Common myeloid progenitor, CD34-positive (primary cell): ENCODE measurements at places on chromosomes 11 and 22.
A peak's percentile ranks its signal among the peaks of the same experiment; 100 is the strongest.

GRCh38 chr11:20397281-20397680, 9.8 kb downstream of the PRMT3 start:
- DNase-seq = peak; percentile 87

DNA sequence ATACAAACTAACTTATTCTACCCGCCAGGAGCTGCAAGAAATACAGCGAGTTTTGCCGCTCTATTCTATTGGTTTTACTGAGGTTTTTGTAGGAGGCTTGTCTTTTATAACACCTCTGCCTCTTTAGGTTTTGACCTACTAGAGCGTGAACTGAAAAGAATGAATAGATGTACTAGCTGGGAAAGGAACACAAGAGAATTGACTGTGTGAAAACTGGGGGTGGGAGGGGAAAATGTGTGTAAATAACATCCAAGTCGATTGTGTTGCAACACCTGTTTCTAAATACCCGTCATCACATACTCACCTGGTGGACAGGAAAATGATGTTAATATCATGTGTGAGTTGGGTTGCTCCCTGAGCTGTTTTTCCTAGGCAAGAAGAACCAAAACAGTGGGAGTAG, 12.9 kb upstream of the JHY start:
- DNase-seq = no peak

DNA sequence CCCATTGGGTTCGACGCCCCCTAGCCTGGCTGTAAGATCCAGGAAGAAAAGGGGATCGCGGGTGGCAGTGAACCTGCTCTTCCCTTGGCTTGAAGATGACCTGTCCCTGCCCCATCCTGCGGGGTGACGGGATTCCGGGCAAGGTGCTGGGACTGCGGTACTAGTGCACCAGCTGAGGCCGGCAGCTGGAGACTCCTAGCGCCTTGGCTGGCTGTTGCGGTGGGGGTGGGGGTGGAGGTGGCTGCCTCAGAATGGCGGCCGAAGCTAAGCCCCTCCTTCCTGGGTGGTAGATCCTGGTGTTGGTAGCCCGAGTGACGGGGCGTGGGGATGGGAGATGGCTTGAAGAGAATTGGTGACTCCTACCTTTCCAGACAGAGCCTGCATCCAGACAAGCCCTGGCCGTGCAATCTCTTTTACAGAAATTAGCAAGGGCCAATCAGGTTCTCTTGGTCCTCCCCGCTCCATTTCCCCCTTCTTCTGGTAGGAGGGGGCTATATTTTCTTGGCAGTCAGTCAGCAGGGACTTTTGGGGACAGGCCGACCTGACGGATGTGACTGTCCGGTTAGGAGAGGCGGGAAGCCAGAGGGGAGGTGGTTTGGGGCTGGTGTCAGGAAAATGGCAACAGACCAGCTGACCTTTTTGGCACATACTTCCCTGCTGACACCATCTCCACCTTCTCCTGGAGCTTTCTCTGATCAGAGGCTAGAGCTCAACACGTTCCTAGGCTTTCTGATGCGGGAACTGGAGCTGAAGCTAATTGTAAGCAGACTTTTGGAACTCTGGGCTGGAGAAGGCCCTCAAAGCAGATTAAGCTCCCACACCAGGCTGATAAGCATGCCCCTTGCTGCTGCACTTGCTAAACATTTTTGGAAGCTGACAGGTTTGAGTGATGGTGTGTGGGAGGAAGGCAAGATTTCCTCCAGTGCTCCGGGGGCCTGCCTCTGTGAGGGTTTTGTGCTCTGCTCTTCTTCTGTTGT, 2.0 kb downstream of the NAV2 start:
- DNase-seq = peak; percentile 27

DNA sequence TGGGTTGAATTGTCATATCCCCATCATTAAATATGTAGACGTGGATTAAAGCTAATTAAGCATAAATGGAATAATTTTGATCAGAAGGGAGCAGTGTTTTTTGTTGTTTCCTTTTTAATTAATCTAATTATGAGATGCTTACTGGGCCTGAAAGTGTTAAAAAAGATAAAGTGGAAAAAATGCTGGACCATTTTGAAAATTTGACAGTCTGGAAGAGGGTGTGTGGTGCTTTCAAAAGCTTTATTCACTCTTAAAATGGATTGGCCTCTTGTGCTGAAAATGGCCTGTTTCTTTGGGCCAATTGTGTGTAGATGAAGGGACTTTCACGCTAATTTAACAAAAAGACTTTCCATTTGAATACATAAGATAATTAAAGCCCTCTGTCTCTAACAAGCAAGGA, 1.8 kb downstream of the TNRC6B start:
- no peak for DNase-seq

DNA sequence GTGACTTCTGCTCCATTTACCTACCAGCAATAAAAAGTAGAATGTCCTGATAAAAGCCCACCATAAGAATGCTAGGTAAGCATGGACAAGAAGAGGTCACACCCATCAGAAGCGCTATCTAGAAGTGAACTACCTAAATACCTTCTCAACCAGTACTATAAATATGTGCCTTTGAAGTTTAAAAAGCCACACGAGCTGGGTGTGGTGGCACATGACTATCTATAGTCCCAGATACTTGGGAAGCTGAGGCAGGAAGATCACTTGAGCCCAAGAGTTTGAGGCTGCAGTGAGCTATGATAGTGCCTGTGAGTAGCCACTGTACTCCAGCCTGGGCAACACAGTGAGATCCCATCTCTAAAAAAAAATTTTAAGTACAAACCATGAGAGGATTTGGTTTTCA, 66.7 kb downstream of the PACSIN2 start:
- no peak for DNase-seq

DNA sequence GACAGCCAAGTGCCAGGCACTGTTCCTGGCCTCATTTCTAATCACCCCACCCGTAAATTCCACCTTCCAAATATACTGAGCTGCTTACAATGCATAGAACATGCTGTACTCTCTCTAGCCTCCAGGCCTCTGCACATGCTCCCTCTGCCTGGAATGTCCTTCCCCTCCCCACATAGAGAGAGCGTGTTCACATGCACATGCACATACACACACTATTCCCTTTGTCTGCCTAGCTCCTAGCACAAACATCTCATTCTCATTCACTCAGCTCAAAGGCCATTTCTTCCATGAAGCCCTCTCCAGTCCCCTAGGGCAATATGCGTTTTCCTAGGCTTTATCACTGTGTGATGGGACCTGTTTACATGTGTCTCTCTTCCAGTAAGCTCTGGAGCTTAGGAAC, 144.6 kb downstream of the WT1 start:
- no peak for DNase-seq

- no peak for DNase-seq
Measured at GRCh38 chr11:64223001-64223651, 2.9 kb downstream of the TRPT1 start.

GRCh38 chr11:108734956-108735559, 70.2 kb downstream of the DDX10 start:
- DNase-seq = peak; percentile 44

- DNase-seq = no peak
Measured at GRCh38 chr11:55726715-55727324, 46.4 kb upstream of the OR5D13 start.
